ENCODE measurements at places on chromosomes 6 and 20.

DNA sequence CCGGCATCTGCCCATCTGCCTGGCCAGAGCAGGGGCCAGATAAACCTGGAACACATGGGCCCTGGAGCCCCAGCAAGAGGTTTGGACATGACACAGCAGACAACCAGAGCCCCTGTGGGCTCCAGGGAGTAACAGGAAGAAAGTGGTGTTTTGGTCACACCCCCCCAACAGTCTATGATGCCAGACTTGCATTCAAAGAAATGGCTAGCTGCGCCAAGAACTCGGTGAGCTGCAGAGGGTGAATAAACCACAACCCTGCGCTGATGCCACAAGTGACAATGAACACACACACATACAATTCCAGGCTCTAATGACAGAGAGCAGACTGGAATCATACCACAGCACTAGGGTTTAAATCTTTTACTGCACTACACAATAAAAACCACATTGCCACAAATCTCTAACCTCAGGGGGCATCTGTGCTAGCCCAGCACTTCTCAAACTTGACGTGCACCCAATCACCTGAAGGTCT, 34.0 kb downstream of the TRERF1 start:
- no peak for DNase-seq

DNA sequence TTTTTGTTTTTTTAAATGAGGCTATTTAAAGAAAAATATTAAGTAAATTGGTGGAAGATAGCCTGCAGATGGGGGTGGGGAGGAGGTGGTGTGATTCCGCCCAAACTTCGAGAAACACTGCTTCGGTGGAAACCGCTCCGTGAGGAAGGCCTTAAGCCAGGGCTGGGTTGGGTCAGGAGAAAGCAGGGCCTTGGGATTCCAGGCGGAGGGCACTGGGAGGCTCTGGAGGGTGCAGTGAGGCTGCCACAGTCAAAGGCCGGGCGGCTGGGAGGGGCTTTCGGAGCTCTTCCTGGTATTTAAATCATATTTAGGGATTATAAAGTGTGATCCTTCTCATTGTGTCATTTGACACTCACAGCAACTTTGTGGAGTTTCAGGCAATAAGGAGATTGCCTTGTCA, 22.2 kb upstream of the SCRT2 start:
- no peak for DNase-seq

DNA sequence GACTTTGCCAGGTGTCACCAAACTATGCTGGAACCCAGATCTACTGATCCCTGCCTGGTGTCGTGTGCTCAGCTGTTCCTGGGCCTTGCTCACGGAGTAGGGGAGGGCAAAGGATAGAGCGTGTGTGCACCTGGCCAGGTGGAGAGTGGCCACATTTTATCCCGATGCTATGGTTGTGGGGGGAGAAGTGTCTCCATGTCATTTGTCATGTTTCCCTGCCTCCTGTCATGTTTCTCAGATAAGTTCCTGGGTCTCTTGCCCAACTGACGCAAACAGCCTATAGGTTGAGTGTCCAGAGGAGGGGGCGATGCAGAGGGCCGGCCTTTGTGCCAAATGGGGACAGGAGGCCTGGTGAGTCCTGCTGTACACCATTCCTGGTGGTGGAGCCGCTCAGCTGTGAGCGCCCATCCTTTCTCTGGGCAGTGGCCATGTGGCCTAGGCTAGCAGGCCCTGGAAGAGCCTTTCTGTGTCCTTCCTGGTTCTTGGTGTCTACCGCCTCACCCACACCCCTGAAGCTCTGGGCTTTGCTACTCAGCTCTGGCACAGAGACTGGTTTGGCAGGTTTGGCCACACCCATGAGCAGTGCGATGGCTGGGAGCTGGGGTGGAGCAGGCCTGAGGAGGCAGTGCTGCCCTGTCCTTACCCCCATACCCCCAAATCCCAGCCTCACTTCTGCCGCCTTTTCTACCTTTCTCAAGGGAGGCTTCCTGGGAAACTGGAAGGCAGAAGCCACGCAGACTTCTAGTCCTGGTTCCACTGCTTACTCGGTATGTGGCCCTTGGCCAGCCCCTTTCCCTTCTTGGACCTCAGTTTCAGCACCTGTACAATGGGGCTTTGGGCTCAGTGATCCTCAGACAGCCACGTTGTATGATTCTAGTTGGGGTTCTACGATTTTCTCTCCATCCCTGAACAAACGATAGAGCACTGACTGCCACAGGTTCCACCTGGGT, 32.3 kb upstream of the EPB41L1 start:
- DNase-seq: no peak

GRCh38 chr6:107361753-107362604, 97.4 kb downstream of the PDSS2 start:
- no peak for DNase-seq

- DNase-seq: no peak
These were observed 159.1 kb upstream of the SCGN start for GRCh38 chr6:25492951-25493350.

- no peak for DNase-seq
These were observed 472.9 kb upstream of the ZNF337 start for GRCh38 chr20:26169506-26169905.

DNA sequence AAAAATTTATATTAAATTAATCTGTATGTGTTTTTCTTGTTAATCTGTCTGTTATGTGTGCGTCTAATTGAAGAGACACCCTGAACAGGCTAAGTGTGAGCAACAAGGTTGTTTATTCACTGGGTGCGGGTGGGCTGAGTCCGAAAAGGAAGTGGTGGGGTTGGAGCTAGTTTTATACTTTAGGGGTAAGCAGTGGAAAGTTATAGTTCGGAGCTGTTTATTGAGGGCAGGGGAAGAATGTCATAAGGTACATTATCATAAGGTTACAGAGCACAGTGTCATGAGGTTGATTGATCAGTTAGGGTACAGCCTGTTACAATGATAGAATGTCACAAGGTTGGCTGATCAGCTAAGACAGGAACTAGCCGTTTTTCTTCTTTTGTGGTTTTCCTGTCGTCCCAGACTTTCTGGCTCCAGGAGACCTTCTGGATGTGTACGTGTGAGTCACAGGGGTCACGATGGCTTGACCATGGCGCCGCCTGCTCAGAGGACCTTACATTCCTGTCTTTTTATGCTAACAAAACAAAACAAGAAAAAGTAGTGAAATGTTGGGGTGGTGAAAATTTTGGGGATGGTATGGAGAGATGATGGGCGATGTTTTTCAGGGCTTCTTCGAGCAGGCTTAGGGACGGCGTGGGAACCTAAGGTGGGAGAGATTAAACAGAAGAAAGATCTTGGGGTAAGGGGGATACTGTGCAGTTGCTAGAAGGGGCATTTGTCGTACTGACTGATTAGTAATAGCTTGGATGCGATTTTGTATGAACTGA, 754.0 kb upstream of the ADGRB3 start:
- no peak for DNase-seq

DNA sequence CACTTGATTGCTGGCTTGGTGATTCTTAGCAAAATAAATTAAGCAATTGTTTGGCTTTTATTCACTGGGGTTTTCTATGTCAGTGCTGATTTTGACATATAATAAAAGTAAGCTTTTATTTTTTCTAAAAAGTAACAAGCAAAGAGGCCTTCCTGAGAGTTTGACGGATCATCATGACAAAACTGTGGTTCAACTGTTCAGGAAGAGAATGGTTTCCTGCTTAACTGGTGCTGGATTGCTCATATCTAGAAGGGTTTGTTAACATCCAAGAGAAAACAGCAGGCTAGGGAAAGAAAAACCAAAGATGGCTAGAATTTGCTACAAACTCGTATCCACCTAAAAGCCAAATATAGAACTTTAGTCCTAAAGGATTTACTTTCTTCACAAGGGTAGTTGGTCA, 21.2 kb downstream of the SERPINB1 start:
- DNase-seq: no peak

DNA sequence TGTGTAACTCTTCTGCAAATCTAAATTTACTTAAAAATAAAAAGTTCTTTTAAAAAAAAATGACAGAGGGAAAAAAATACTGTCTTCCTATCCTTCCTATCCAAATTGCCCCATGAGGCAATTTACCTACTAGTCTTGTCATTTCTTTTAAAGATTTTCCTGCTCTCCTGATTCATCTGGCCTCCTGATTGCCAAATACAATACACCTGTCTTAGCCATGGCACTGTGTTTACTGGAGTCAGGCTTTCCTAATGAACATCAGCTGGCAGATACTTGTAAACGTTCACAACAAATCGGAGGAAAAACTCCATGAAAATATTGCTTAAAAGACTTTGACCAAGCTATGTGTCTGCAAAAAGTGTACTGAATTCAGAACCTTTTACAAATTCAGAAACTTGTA, 21.5 kb downstream of the TM9SF4 start:
- DNase-seq: no peak

GRCh38 chr6:35911871-35912653, 8.8 kb downstream of the SRPK1 start:
- DNase-seq: no peak

DNA sequence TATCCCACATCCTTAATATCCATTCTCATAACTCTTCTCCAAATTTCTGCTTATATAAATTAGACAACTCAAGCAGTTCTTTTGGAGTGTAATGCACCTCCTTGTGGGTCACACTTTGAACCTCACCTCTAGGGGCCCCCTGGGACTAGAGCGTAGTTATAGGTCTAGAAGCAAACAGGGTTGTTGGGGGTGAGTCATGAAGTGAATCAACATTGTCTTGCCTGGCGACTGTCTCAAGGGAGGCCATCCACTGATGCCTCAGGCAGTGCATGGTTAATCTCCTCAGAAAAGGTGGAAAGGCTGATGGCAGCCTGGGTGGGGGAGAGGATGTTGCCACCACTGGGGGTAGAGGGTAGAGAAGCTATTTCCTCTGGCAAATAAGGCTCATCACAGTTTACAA, 129.1 kb downstream of the TNFRSF21 start:
- DNase-seq: no peak

DNA sequence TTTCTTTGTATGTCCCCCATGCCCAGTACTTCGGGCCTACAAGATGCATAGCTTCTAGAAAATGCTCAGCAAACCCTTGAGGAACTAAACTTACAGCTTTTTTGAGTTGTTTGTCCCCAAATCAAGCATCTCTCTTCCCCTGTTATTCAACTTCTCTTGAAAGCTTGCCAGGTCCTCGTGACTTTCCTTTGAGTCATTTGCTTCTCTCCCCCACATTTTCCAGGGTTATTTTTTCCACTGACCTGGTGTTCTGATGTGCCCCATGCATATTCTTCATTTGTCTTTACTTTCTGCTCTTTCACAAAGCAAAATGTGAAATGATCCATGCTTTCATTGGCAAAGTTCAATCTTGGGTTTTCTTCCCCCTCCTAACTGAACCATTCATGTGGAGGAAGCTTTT, 204.8 kb downstream of the TFAP2A start:
- no peak for DNase-seq

- peak; percentile 36 for DNase-seq
These were observed 7.5 kb upstream of the GGTLC1 start for GRCh38 chr20:23995905-23996666.

DNA sequence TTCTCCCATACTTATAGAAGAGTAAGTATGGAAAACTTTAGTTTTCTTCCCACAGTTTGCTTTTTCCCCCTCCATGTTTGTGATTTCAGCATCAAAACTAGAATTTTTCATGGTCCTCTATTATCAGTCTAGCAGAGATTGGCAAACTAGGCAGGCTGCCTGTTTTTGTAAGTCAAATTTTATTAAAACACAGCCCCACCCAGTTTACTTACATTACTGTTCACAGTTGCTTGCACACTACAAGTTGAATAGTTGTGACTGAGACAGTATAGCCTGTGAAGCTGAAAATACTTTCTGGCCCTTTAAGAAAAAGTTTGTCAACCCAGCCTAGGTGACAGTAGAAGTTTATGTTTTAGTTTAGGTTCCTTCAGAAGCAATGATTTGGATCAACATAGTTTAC, 19.5 kb downstream of the MCM8 start:
- DNase-seq: no peak

DNA sequence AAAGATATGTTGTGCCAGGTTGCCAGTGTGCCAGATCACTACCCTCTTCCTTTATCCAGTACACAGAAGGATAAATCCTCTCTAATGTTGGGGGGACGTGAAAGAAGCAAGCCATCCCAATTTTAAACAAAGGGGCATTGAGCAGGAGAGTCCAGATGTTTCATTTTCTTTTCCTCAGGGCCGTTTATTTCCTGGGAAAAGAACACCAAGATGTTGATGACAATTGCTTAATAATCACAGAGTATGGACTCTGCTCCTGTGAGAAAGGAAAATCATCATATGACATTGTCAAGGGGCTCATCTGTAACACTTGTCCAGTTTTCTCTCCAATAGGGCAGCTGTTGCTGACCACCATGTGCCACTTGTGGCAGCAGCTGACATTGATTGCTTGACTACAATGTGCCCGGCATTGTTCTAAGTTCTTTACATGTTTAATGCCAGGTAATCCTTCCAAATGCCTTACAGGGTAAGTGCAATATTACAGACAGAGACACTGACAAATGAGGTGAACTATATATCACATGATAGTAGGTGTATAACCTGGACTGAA, 161.4 kb downstream of the CD109 start:
- DNase-seq: no peak

DNA sequence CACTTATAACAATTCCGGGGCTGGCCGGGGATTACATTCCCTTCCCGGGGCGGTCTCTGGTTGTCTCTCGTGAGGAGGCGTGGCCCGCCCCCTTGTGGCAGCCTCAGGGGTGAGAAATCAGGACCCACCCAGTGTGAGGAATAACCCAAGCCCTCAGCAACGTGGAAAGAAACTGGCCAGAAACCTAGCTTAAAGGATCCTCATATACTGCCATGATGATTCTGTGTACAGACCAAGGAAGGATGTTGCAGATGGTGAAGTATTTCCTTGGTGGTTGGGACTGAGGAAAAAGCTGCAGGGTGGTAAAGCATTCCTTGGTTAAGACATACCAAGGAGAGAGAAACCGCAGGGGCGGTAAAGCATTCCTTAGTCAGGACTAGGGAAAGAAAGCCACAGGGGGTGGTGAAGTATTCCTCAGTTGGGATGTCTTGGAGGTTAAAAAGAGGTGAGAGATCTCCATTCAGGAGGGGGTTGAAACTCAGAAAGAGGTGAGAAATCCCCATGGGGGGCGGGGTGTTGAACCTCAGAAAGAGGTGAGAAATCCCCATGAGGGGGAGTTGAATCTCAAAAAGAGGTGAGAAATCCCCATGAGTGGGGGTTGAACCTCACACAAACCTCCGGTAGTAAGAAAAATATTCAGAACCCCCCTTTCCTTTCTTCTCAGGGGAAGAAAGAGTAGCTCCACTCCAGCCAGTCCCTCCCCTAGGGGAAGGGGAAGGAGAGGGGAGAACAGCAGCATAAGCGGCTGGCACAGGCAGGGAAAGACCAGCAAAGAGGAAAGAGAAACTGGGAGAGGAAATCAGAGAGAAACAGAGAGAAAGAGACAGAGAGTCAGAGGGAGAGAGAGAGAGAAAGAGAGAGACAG, 238.1 kb downstream of the RNGTT start:
- no peak for DNase-seq

- no peak for DNase-seq
These were observed 22.4 kb upstream of the BPIFA2 start for GRCh38 chr20:33145521-33145920.
